Pulmonary artery endothelial cell (primary cell): ENCODE measurements at places on chromosomes 4 and X. TPM values are rescaled to one million over a fixed set of nuclear protein-coding genes. Genes with fewer than 3 reads are reported as not detected.

The AKAP14 gene
- not detected in 2 replicates for total RNA-seq

The GTPBP6 gene
- 49.9 and 64.9 TPM in 2 replicates for total RNA-seq

The BEX2 gene
- total RNA-seq = 0.67 and 0.86 TPM in 2 replicates

The GPR50 gene
- total RNA-seq = not detected in 2 replicates

The TMEM184C gene
- total RNA-seq = 27.7 and 54.2 TPM in 2 replicates

The FAM200B gene
- 16.0 and 16.6 TPM in 2 replicates for total RNA-seq

The CDKL5 gene
- total RNA-seq = 2.0 and 2.5 TPM in 2 replicates

The HCFC1 gene
- total RNA-seq = 14.8 and 22.9 TPM in 2 replicates

The CITED1 gene
- 0.07 and 0.13 TPM in 2 replicates for total RNA-seq

The VCX3A gene
- total RNA-seq = not detected in 2 replicates

The TCEANC gene
- 0.99 and 1.3 TPM in 2 replicates for total RNA-seq

DNA sequence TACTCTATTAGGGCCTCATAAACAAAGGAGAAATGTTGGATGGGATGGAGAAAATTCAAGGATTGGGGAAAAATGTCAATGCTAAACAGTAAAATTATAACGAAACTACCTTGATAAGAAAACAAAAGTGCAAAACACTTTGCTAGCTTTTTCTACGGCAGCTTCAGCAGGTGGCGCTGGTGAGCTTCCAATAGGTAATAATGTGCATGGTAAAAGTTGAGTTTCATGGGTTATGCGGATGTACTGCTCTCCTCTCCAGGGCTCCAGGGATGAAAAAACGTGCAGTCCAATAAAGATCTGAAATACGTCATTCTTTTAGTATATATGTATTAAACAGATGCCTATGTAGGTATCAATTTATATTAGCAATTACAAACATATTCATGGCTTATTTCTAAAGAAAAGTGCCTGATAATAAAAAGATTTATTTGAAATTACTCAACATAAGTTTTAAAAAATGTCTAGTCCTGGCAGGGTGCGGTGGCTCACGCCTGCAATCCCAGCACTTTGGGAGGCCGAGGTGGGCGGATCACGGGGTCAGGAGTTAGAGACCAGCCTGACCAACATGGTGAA, 239.6 kb downstream of the GRXCR1 start:
- peak; percentile 2 for DNase-seq

DNA sequence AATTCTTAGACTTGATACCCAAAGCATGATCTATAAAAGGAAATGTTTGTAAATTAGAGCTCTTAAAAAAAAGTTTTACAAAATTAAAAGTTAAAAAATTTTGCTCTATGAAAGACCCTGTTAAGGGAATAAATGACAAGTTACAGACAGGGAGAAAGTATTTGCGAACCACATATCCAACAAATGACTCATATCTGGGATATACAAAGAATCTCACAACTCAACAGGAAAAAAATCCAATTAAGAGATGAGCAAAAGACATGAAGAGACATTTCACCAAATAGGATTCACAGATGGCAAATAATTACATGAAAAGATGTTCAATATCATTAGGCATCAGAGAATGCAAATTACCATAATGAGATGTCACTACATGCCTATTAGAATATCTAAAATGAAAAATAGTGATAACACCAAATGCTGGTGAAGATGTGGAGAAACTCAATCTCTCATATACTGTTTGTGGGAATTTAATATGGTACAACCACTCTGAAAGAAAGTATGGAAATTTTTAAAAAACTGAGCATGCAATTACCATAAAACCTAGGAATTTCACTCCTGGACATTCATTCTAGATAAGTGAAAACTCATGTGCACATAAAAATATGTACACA, 100.8 kb upstream of the EOLA2 start:
- no peak for DNase-seq

DNA sequence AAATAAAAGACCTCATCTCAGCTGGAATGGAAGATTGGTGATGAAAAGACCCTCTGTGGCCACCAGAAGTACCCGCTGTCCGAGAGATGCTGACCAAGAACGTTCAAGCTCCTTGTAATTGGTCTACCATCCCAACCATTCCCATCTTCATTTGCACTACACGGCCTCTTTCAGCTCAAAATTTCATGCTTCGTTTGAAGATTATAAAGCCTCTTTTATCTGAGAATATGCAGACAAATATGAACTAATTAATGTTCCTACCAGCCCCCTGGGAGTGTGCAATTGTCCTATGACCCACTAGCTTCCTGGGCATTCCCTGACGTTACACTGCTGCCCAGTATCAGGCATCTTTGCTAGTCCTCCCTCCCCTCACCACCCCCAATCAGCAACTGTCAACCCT, 583.7 kb downstream of the MID1IP1 start:
- no peak for DNase-seq

GRCh38 chrX:41382714-41383645, 49.0 kb downstream of the DDX3X start:
- DNase-seq = no peak

DNA sequence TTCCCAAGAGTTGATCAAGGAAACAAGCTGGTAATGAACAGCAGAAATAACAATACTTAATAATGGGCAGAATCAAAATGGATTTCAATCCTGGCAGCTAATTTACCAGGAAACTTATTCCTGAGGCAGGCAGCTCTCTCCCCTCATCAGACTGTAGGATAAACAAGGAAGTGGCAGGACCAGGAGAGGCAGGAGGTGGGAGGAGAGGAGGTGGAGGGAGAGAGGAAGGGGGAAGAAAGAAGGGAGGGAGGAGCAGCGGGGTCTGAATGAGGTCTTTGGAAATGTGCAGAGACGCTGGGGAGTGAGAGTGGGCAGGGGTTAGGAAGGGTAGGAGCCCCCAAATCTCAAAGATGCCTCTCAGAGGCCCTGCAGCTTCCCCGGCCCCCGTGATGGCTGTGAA, 231.5 kb downstream of the BCOR start:
- DNase-seq = no peak

GRCh38 chr4:99885063-99885664, 9.1 kb downstream of the LAMTOR3 start:
- no peak for DNase-seq

DNA sequence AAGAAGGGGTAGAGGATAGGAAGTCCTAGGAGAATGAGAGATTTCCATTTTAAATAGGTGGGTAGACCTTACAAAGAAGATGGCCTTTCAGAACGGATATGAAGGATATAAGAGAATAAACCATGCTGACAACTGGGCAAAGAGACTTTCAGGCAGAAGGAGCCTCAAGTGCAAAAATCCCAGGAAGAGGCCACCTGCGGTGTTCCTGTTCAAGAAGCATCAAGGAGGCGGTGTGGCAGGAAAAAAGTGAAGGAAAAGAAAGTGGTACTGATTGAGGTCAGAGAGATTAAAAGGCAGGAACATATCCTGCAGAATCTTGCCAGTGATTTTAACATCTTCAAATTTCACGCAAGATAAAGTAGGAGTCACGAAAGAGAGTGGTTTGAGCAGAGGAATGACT, 172.0 kb downstream of the FSTL5 start:
- DNase-seq = no peak

- DNase-seq = no peak
These were observed 45.4 kb downstream of the TIGD4 start for GRCh38 chr4:152734015-152734698.

GRCh38 chr4:148311526-148311925, 130.7 kb downstream of the NR3C2 start:
- no peak for DNase-seq

- DNase-seq = no peak
These were observed 104.9 kb upstream of the PSAPL1 start for GRCh38 chr4:7539659-7540058.

- no peak for DNase-seq
These were observed 430.3 kb downstream of the GALNTL6 start for GRCh38 chr4:172243551-172243950.

DNA sequence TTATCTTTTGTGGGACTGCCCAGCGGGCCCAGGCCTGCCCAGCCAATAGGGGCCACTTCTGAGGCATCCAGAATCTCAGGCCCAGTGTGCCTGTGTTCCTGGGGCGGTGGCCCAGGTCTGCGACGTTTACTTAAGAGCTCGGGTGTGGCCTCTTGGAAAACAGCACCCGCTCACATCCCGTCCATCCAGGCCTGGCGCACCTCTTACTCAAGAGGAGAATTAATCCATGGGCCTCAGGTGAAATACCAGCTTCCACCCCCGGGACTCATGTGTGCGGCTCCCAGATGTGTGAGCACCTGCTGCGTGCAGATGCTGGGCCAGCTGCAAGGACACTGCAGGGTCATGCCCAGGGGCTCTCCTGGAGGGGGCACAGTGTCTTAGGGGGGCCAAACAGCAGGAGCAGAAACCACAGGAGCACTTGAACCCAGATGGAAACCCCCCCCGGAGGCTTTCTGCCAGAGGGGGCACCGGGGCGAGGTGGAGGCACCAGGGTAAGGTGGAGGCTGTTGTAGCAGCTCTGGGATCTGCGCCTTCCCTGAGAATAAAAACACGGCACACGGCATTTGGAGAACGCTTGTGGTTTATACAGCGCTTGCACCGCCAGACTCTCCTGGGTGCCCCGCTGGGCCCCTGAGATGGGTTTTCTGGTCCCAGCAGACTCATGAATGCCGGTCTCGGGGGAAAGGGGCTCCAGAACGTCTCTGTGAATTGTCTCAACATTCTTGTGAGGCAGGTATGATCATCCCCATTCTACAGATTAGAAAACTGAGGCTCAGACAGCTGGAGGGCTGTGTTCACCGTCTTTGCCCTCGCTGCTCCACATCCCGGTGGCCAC, 2.8 kb downstream of the PSAPL1 start:
- DNase-seq = no peak

DNA sequence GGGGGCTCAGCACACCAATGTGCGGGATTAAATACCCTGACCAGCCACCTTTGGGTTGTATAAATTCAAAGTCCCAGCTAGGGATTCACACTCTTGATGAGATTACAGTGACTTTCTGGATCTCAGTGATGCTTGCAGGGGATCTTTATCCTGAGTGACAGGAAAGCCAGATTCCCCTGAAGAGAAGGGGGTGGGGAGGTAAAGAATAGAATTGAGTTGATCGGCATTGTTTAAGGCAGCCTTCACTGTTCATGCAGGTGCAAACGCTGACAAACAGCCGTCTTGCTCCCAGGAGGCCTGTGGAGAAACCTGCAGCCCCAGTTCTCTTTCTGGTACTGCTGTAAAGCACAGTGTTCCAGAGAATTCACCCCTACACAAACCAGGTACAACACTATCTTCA, 19.0 kb downstream of the CXXC4 start:
- no peak for DNase-seq

DNA sequence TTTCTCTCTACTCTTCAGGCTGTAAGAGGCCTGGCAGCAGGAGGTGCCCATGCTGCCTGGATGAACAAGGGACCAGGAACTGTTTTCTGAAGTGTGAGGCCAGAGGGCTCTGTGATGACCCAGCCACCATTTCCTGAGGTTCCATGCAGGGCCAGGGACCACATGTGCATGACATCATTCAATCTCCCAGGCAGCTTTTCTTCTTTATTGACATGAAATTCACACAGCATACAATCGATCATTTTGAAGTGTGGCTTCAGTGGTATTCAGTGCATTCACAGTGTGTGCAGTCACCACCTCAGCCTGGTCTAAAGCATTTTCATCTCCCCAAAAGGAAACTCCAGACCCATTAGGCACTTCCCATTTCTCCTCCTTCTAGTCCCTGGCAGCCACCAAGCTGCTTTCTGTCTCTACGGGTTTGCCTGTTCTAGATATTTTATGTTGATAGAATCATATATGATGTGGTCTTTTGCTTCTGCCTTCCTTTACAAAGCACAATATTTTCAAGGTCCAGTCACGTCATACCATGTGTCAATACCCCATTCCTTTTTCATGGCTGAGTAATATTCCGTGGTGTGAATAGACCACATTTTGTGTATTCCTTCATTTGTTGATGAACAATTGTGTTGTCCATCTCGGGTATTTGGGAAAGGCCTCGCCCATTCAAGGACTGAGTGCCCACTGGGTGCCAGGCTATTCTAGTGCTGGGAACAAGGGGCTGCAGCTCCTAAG, 93.1 kb downstream of the PSAPL1 start:
- no peak for DNase-seq

GRCh38 chr4:144208074-144208473, 67.6 kb upstream of the GYPA start:
- DNase-seq = no peak

GRCh38 chr4:5712931-5713330, 1.9 kb downstream of the EVC start:
- no peak for DNase-seq

DNA sequence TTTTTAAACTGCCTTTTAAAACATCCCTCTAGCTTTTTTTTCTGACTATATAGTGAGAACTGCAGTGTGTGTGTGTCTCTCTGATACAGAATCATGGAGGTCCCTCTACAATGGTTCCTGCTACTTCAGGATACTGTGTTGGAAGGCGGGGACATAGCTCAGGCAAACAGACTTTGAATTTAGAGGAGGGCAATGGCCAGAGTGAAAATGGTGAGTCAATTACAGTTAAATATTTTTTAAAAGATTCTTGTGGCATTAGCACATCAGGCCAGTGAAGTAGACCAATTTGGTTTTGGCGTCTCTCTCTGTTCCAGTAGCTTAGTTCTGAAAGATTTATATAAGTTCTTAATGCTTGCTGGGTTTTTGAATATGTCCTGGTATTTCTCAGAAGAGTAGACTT, 47.1 kb downstream of the ALG13 start:
- no peak for DNase-seq

GRCh38 chr4:86939729-86940575, 5.1 kb downstream of the AFF1 start:
- no peak for DNase-seq

DNA sequence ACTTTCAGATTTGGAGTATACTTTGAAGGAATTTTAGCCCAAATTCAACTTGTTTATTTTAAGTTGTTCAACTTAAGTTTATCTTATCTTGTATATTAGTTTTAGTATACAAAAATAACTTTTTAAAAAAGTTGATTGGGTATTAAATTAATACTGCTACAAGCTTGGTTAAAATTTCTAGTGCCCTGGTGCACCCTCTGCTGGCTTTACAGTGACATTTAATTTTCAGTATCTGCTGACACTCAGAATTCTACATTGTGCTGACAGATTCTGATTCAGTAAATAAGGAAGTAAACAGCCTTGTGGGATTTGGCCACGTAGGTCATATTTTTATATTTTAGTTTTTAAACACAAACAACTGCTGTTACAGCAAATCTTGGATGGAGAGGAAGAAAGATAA, 2.9 kb downstream of the EDA start:
- DNase-seq = no peak

DNA sequence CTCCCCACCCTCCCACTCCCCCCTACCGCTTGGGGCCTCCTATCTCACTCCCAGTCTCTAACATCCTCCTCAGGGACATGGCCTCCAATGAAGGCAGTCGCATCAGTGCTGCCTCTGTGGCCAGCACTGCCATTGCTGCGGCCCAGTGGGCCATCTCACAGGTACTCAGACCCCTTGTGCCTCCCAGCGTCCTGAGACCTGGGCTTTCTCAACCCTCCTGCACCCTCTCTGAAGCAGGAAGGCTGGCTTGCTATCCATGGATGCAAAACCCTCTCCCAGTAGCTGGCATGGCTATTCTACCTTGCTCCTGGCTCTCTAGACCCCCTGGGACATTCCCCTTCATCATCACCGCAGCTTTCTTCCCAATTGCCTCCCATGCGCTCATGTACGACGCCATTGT, 13.3 kb upstream of the UBA1 start:
- DNase-seq = no peak

GRCh38 chr4:48742412-48742811, 37.7 kb downstream of the FRYL start:
- no peak for DNase-seq

GRCh38 chr4:174274436-174274835, 9.0 kb downstream of the FBXO8 start:
- DNase-seq = no peak

- DNase-seq = peak; percentile 32
These were observed 151.5 kb downstream of the PDLIM5 start for GRCh38 chr4:94603170-94603747.
